ENCODE measurements at places on chromosomes 3 and 15. TPM values are rescaled to one million over a fixed set of nuclear protein-coding genes. Genes with fewer than 3 reads are reported as not detected.

Gene PRTG
- polyA plus RNA-seq: 14.7 TPM

Gene MEIS2
- polyA plus RNA-seq: 7.0 TPM

Gene ROPN1
- 374 TPM for polyA plus RNA-seq

Gene SMAD3
- 11.4 TPM for polyA plus RNA-seq

Gene PLCH1
- polyA plus RNA-seq: 32.1 TPM

Measured in testis (tissue), 5 donors.